ENCODE measurements at places on chromosomes 5 and 9. TPM values are rescaled to one million over a fixed set of nuclear protein-coding genes. Genes with fewer than 3 reads are reported as not detected.

- no peak for DNase-seq
These were observed 43.8 kb upstream of the NKD2 start for GRCh38 chr5:964821-965220.

DNA sequence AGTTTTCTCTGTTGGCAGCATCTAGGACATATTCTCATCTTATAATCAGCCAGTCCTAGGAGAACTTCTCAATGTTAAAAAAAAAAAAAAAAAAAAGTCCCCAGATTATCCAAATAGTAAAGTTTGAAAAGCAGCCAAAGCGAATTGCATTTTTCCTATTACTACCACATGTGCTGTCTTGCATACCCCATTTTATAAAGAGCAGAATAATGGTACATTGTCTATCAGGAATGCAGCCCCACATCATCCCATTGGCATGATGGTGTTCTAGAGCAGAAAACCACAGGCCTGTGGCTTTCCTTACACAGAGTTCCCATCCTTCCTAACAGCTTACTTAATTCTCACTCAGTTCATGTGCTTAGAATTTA, 381.6 kb downstream of the TMEM38B start:
- DNase-seq: no peak

GRCh38 chr9:108779551-108780325, 76.0 kb downstream of the ACTL7B start:
- DNase-seq: no peak

The SLC22A4 gene
- 6.3 TPM for polyA plus RNA-seq

The SPINK7 gene
- polyA plus RNA-seq: not detected

The TSTD2 gene
- polyA plus RNA-seq: 13.5 TPM

The RNF183 gene
- polyA plus RNA-seq: not detected
